ENCODE measurements at places on chromosomes 7 and 10.
A peak's percentile ranks its signal among the peaks of the same experiment; 100 is the strongest.

- peak; percentile 7 for DNase-seq
Measured at GRCh38 chr10:28179006-28179742, 123.7 kb downstream of the MPP7 start.

- no peak for DNase-seq
Measured at GRCh38 chr7:95602421-95602820, 6.1 kb upstream of the PDK4 start.

DNA sequence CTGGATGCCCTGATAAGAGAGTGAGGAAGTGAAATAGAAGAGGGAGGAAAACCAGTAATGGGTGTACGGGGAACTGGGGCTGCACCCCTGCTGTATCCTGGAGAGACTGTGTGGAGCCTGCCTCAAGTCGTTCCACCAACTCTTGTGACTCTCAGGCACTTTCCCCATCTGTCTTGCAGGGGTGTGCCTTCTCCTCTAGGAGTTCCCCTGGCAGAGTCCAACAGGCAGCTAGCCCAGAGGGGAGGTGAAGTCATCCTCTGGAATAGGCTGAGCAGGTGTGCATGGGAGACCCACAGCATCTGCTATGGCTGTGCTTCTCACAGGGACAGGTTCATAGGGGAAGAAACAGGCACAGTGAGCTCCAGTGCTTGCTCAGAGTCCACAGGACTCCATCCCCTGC is 46.8 kb downstream of the WIPF3 start:
- DNase-seq = no peak

- DNase-seq = no peak
Measured at GRCh38 chr10:56346845-56347415, 14.1 kb downstream of the ZWINT start.

- DNase-seq = no peak
Measured at GRCh38 chr7:90933041-90933440, 331.2 kb upstream of the FZD1 start.

DNA sequence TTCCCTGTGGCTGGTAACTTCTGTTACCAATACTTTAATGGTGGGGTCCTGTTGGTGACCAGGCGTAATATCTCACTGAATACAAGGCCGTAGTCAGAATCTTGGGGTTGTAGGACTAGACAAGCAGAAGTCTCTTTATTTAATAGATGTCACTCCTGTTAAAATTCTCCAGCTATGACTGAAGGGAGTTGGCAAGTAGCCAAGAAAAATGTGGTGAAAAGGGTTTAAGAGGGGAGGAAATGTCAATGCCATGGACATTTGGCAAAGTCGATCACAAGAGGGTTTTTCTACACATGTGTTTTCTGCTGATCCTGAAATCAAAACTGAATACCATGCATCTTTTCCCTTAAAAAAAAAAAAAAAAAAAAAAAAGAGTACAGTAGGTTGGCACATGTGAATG is 533.5 kb downstream of the AUTS2 start:
- DNase-seq = no peak

- peak; percentile 24 for DNase-seq
Measured at GRCh38 chr7:32319012-32319382, 171.2 kb downstream of the LSM5 start.

GRCh38 chr10:121734589-121735045 is 136.4 kb upstream of the FGFR2 start:
- DNase-seq = peak; percentile 62

DNA sequence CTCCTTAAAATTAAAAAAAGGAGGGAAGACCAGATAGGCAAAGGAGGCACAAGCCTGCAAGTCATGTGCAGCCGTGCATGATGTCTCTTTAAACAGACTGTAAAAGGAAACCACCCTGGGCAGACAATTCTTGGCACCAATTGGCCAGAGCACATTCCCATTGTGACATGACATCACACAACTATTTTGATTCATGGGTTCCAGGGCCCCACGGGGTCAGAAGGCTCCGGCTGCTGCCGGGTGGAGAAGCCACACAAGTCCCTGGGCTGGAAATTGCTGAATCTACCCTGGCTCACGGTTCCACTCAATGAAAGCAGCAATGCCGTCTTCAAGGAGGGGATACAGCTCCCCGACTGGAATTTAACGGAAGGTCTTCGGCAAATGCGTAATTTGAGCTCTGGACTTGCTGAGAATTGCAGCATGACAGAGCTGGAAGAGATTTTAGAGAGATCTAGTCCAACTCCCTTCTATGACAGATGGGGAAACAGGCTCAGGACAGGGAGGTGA is 140.5 kb downstream of the PRKAG2 start:
- DNase-seq = peak; percentile 83

GRCh38 chr10:43278216-43278615 is 11.4 kb upstream of the RASGEF1A start:
- DNase-seq = no peak

GRCh38 chr10:131216681-131217230 is 94.8 kb downstream of the TCERG1L start:
- no peak for DNase-seq

- DNase-seq = peak; percentile 35
Measured at GRCh38 chr7:158252081-158252836, 335.4 kb downstream of the PTPRN2 start.

DNA sequence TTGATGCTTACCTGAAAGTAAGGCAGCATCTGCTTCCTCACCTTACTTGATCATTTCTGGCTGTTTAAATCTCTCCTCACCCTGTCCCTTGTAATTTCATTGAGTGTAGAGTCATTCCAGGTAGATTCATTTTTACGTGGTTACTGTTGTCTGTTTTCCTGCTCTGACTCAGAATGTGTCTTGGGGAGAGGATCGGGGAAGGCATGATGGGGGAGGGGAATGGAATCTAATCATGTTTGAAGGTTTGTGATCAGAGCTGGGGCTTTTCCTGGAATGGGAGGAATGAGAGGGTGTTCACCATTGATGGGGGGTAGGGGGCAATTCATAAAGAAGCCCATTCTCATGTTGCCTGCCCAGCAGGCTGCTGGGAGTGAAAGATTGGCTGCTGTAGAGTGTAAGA is 18.7 kb downstream of the SEC24C start:
- no peak for DNase-seq
